Adrenal gland (tissue), 19 donors: ENCODE measurements at places on chromosomes 3 and 15. TPM values are rescaled to one million over a fixed set of nuclear protein-coding genes. Genes with fewer than 3 reads are reported as not detected.

The CKMT1A gene
- 5.3 TPM for polyA plus RNA-seq

The PLSCR5 gene
- polyA plus RNA-seq: not detected

GRCh38 chr3:55884066-55884465 is 397.0 kb upstream of the WNT5A start:
- DNase-seq: no peak

DNA sequence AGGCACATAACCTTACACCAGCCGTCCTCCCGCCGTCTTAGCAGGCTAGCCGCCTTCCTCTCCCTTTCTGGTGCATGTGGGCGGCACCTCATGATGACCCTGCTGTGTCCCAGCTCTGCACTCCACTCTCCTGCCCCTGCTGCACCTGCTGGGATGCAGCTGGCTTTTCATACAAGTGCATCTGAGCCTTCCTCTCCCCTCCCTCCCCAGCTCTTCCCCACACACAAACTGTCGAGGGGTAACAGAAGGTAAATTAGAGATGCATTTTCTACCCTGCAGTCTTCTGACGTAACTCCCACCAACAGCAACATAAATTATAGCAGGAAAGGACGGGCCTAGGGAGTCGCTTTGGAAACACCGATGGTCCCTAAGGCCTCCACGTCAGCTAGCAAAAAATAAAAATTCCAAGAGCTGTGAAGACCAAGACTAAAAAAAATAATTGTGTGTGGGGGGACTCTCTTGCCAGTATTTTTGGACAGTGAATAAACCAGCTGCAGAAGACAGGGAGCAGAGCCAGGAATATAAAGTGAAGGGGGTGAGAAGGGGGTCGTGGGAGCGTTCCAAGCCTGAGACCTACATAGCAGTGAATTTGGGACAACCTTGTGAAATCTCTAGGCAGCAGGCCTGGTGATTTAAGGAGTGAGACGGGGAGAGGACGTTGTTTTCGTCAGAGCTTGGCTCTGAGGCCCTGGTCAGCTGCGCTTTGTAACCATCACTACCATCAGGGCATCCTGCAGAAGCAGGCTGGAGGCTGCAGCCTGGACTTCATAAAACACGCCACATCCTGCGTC is 216.2 kb downstream of the ADAMTS17 start:
- peak; percentile 31 for DNase-seq

GRCh38 chr3:112689989-112690388 is 49.0 kb upstream of the CCDC80 start:
- no peak for DNase-seq

- DNase-seq: no peak
These were observed 21.6 kb upstream of the RGMA start for GRCh38 chr15:93110502-93111040.

DNA sequence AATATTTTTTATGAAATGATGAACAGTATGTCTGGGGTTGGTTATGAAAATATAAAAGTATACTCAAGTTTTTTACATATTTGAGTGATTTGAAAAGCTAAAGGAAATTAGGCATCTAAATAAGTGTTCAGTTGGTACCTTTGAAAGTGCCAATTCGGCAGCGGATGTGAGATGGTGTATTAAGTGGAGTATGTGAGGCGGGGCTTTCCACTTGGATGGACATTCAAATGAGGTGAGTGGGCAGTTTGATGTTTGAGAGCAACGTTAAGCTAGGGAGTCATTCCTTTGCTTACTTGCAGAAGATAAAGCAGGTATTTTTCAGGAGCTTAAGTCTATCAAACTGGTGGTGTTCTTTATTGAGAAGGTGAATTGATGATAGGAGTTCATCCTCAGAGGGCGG is 189.0 kb upstream of the GOLIM4 start:
- DNase-seq: no peak
